PC-3 (cell line): ENCODE measurements at places on chromosomes 2 and 18.
A peak's percentile ranks its signal among the peaks of the same experiment; 100 is the strongest.

DNA sequence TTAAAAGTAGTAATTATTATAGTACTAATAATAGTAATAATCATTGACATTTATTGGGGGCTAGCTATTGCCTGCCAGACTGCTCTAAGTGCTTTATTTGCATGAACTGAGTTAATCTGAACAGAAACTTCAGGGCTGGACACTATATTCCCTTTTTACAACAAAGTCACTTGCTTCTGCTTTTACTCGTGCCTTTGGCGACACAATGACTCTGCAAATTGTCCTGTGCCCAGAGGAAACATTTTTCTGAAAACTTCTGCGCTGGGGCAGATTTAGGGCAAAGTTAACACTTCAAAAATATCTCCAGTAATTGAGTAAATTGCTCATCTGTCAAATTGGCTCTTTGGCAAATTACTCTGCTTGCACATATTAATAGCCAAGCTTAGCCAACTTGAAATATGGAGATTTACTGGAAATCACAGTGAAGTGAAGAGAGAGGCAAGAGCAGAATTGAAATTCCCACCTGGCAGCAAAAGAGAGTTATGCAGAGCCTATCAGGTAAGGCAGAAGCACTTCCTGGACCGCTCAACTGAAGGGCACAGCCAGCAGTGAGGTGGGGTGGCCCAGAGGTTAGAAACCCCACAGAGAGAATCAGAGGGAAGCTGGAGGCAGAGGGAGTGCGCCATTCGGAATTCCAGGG is 36.3 kb downstream of the BMP10 start:
- H3K27me3 ChIP-seq, result no peaks in the 10 kb centered on the region
- no peak overlapping the region for H3K27ac ChIP-seq
- H3K4me3 ChIP-seq, result no peak overlapping the region
- H3K4me1 ChIP-seq, result peaks cover 14% of the 10 kb centered on the region

- peaks cover 75% of the 10 kb centered on the region for H3K27me3 ChIP-seq
- no peak for DNase-seq
- H3K27ac ChIP-seq, result no peak overlapping the region
- no peaks in the 10 kb centered on the region for H3K4me1 ChIP-seq
- H3K4me3 ChIP-seq, result no peak overlapping the region
Measured at GRCh38 chr2:102942107-102942506, 180.3 kb downstream of the TMEM182 start.

DNA sequence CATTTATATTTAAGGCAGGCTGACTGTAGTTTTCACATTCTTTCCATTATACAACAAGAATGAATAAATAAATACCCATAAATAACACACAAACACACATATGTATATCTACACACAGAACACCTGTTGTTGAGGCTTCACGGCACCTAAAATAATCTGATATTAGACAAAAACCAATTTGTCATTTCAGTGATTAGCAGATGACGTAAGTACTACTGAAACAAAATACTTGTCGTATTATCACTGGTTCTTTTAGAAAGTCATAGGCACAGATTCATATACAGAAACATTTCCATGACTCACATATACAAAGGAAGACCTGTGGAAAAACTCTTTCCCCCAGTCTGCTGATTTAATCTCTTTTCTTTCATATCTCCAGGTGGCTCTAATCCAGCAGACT is 1113.4 kb upstream of the FANCL start:
- no peak for DNase-seq
- peaks cover 9% of the 10 kb centered on the region; the same call in 1 of the 2 replicates for H3K27me3 ChIP-seq
- no peak overlapping the region for H3K4me3 ChIP-seq

GRCh38 chr2:187783446-187783845 is 229.2 kb upstream of the TFPI start:
- peak; percentile 13 for DNase-seq
- no peaks in the 10 kb centered on the region for H3K4me1 ChIP-seq
- no peaks in the 10 kb centered on the region for H3K27me3 ChIP-seq
- no peak overlapping the region for H3K27ac ChIP-seq
- no peaks in the 10 kb centered on the region for H3K36me3 ChIP-seq
- no peak overlapping the region for H3K4me3 ChIP-seq

GRCh38 chr2:205835923-205836322 is 153.6 kb downstream of the NRP2 start:
- no peaks in the 10 kb centered on the region for H3K36me3 ChIP-seq
- no peak for DNase-seq
- H3K4me3 ChIP-seq, result no peak overlapping the region
- no peak overlapping the region for H3K27ac ChIP-seq
- no peaks in the 10 kb centered on the region for H3K4me1 ChIP-seq

DNA sequence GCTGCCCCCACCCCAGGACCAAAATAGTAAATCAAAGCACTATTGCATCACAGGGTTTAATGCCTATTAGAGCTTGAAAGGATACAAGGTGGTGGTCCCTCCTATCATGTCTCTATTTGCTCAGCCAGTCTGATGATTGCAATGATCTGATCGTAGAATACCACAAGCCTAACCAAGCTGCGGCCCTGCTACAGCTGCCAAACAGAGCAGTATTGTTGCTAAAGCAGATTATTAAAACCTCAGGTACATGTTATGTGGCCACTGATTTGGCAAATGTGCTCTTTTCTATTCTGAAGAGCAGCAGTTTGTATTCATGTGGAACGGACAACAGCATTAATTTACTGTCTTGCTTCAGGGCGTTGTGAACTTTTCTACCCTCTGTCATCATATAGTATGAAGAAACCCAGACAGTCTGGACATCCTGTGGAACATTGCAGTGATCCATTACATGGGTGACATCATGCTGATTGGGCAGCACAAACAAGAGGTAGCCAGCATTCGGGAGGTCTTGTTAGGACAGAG is 8.4 kb upstream of the VAPA start:
- no peaks in the 10 kb centered on the region for H3K27me3 ChIP-seq
- no peak overlapping the region for H3K27ac ChIP-seq
- no peak overlapping the region for H3K4me3 ChIP-seq
- peak; percentile 20 for DNase-seq

- H3K4me3 ChIP-seq, result no peak overlapping the region
- no peak overlapping the region for H3K27ac ChIP-seq
- no peak for DNase-seq
- peaks cover 8% of the 10 kb centered on the region for H3K27me3 ChIP-seq
- H3K36me3 ChIP-seq, result no peaks in the 10 kb centered on the region
Measured at GRCh38 chr2:16661936-16662839, 3.4 kb downstream of the CYRIA start.

GRCh38 chr2:180505203-180505602 is 475.2 kb upstream of the UBE2E3 start:
- DNase-seq, result peak; percentile 66
- 0 out of 2 replicates have a peak overlapping the region, but pooled peaks have one; percentile 2 for H3K27ac ChIP-seq
- peaks cover 19% of the 10 kb centered on the region for H3K4me1 ChIP-seq
- H3K27me3 ChIP-seq, result no peaks in the 10 kb centered on the region
- no peaks in the 10 kb centered on the region for H3K36me3 ChIP-seq

DNA sequence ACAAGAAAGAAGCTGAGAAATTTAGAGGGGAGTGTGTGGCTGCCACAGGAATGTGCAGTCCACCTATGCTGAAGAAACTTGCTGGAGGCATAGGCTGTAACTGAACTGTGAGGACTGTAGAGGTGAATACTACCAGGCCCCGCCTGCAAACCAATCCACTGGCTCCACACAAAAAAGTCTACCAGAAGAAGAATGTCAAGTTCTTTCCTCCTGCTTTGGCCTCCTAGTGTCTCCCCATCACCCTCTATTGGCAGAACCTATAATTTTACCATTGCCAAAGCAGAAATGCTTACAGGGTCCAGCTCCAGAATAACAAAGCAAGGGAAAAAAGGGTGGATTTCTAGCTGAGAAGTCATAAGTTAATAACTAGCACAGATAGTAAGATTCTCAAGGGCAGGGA is 5.9 kb upstream of the ATP5MC3 start:
- peak; percentile 69 for DNase-seq
- H3K4me1 ChIP-seq, result no peaks in the 10 kb centered on the region
- no peaks in the 10 kb centered on the region for H3K36me3 ChIP-seq
- no peak overlapping the region for H3K27ac ChIP-seq
- no peak overlapping the region for H3K4me3 ChIP-seq

DNA sequence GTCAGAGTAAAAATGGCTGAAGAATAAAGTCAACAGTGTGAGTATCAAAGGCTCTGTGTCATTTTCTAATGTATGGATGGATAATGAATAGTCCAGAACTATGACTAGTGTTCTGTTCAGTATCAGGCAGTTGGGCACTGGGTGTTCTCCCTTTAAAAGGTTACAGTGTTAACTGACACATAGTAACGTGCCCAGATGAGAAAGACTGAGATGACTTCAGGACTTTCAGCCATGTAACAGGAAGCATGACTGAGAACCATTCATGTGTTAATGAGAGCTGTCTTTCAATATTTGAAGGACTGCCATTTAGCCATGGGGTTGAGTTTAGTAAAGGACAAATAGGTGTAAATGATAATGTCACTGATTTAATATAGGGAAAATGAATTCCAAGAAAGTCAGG is 187.1 kb downstream of the GULP1 start:
- H3K4me3 ChIP-seq, result no peak overlapping the region
- peaks cover 10% of the 10 kb centered on the region for H3K4me1 ChIP-seq
- no peak overlapping the region for H3K27ac ChIP-seq
- no peaks in the 10 kb centered on the region for H3K27me3 ChIP-seq
- no peak for DNase-seq

DNA sequence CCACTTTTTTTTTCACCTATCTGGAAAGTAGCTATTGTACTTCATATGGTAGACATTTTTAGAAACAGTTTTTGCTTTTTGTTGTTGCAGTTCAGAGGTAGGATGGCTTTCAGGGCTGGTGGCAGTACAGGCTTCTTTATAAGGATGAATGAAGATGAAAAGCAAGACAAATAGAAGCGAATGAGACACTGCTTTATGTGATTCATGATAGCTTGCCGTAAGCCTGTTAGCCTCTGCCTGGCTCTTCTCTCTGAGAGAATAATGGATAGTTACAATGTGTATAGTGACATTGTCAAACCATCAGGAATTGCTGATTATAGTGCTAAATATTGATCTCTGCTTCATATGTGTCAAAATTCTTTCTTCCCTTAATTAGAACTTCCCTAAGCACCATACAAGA is 173.7 kb downstream of the NR4A2 start:
- no peak overlapping the region for H3K27ac ChIP-seq
- no peaks in the 10 kb centered on the region for H3K27me3 ChIP-seq
- no peaks in the 10 kb centered on the region for H3K4me1 ChIP-seq
- DNase-seq, result no peak
- H3K36me3 ChIP-seq, result no peaks in the 10 kb centered on the region

DNA sequence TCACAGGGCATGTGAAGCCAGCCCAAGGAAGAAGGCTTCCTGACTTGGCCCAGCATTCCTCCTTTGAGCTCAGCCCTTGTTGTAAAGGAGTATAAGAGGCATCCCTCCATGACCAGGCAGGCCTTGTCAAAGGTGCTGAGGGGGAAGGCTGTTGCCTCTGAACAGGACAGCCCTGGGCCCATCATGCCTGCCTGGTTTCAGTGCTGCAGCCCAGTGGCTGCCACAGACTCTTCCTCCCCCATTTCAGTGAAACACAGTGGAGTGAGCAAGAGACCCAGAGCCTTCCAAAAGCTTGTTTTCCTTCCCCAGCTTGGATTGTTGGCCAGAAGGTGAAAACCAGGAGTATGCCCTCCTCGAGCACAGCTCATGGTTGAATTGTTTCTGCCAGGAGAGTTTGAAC is 19.9 kb upstream of the RPL37A start:
- H3K27ac ChIP-seq, result peak overlapping the region; percentile 60
- no peaks in the 10 kb centered on the region for H3K36me3 ChIP-seq
- DNase-seq, result no peak
- H3K4me1 ChIP-seq, result peaks cover 15% of the 10 kb centered on the region

- no peaks in the 10 kb centered on the region for H3K36me3 ChIP-seq
- no peak overlapping the region for H3K27ac ChIP-seq
- DNase-seq, result no peak
- peaks cover 7% of the 10 kb centered on the region; the same call in 1 of the 2 replicates for H3K27me3 ChIP-seq
- no peaks in the 10 kb centered on the region for H3K4me1 ChIP-seq
Measured at GRCh38 chr2:221677688-221678087, 105.6 kb upstream of the EPHA4 start.
